ENCODE measurements at places on chromosomes 6 and 20.
A peak's percentile ranks its signal among the peaks of the same experiment; 100 is the strongest.

GRCh38 chr20:6026051-6026450 is 27.8 kb downstream of the LRRN4 start:
- peak; percentile 37 for DNase-seq

DNA sequence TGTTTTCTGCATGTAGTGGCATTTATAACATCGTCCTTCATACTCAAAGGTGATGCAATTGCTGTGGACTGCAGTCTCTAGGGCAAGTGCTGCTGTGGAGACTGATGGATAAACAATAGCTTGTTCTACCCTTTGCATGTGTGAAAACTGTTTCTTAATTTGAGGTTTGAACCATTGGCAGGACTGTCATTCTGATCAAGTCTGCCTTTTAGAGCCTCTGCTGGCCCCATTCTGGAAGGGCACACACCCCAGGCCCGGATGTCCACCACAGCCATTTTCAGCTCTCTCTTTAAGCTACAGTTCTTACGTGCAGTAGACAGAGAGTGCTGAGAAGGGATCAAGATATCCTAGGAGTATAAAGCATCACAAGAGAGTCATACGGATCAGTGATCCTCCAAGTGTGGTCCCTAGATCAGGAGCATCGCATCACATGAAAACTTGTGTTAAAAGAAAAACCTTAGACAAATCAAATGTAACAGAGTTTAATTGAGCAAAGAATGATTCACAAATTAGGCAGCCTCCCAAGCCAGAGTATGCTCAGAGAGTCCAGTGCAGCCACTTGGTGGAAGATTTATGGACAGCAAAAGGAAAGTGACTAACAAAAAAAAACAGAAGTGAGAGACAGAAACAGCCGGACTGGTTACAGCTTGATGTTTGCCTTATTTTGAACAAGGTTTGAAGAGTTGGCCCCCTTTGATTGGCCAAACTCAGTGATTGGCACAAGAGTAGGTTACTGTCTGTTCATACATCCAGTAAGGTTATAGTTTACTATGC is 52.0 kb downstream of the FRK start:
- DNase-seq: no peak

- DNase-seq: peak; percentile 63
Observed at GRCh38 chr20:51470907-51471411, 71.6 kb downstream of the NFATC2 start.

GRCh38 chr6:93746892-93747291 is 327.5 kb upstream of the EPHA7 start:
- DNase-seq: no peak

GRCh38 chr6:11410539-11411307 is 126.8 kb upstream of the TMEM170B start:
- peak; percentile 60 for DNase-seq

Data from activated CD8-positive, alpha-beta T cell treated with anti-CD3 and anti-CD28 coated beads for 36 hours (primary cell).